ENCODE measurements at places on chromosomes 2 and 18.
A peak's percentile ranks its signal among the peaks of the same experiment; 100 is the strongest.

- no peak for DNase-seq
These were observed 54.5 kb downstream of the TSHZ1 start for GRCh38 chr18:75264926-75265597.

DNA sequence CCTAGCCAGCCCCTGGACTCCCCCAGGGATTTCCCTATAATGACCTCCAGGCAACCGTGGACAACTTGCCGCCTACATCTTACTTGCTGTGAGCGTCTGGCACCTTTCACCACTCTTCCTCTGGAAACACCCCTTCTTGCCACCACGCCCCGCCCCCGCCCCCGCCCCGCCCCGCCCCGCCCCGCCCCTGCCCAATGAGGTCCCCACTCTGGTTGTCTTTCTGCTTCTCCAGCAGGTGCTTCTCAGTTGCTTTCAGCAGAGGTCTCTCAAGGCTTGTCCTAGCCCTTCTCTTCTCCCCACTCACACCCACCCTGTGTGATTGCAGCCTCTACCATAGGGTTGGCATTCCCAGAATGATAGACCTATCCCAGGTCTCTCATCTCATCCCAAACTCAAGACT is 214.5 kb downstream of the EN1 start:
- DNase-seq = no peak

DNA sequence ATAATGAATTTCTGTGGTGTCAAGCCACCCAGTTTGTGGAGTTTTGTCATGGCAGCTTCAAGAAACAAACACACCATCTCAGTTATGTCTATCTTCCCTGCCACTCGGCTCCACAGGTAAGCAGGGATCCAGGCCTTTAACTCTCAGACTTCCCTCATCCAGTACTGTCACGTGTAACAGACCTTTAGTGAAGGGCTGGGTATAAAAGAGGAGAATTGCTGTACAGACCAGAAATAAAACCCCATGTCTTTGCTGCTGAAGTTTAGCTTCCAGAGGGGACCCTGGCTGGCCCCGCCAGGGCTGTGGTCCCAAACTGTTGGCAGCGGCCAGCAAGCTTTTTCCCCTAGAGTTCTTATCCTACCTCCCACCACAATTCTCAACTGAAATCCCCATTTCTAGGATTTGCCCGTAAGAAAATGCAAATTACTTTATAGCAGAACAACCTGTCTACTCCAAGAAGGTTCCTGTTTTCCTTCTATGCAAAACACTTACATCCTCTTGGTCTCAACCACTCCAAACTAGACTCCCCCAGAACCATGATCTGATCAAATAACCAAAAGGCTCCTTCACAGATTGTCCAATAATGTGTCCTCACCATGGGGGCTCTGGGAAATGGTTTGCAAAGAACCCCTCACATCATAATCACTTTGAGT is 438.0 kb upstream of the ID2 start:
- no peak for DNase-seq

- no peak for DNase-seq
These were observed 190.8 kb downstream of the SH3BP4 start for GRCh38 chr2:235142601-235143000.

GRCh38 chr2:237455764-237456163 is 31.3 kb upstream of the MLPH start:
- DNase-seq = no peak

GRCh38 chr2:234848578-234848977 is 103.2 kb upstream of the SH3BP4 start:
- DNase-seq = no peak

GRCh38 chr2:30716123-30716900 is 90.9 kb downstream of the CAPN13 start:
- no peak for DNase-seq

- DNase-seq = no peak
These were observed 10.8 kb downstream of the PROM2 start for GRCh38 chr2:95284886-95285541.

GRCh38 chr2:54969295-54969939 is 80.8 kb downstream of the RTN4 start:
- no peak for DNase-seq

DNA sequence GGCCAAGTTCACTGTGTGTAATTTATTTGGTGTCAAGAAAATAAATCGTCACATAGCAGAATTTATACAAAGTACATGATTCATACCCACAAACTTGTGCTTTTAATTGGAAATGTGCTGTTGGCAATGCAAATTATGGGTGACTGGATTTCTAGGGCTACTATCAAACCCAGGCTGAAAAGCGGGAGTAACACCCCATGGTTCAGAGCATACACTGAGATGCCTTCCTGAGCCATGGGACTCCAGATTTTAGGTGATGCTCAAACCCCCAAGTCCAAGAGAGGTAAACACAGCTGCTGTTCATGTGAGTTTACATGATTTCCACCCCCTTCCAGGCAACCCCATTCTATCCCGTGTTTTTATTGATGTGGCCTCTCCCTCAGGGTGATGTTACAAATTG is 565.9 kb upstream of the ID2 start:
- DNase-seq = no peak

DNA sequence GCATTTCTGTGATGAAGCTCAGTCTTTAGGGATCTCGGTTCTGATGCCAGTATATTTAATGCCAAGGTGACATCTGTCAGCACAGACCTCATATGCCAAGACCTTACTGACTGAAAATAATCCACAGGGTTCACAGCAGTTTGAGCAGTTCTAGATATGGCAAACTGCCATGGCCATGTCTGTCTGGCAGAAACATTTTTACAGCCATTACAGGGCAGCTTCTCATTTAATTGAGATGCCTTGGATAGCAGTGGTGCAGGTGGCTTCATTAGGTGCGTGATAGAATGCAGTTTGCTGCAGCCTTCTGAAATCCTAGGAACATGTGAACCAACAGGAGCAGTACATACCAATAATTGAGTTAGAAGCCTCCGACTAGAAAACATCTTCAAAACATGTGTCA is 510.6 kb downstream of the XIRP2 start:
- DNase-seq = no peak

DNA sequence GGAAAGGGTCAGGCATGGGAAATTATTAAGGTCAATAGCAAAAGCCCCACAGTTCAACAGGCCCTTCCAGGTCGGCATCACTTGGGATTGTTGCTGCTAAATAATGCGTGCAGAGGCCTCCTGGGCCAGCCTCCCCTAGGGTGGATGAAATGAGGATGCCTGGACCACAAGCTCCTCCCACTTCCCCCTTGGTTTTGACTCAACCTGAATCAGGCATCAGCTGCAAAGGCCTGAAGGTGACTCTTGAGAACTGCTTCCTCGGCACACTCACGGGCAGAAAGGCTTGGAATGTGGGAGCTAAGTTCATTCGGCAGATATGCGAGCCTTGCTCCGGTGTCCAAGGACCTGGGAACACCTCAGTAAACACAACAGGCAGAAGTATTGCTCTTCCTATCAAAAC is 69.3 kb downstream of the MBP start:
- peak; percentile 66 for DNase-seq

DNA sequence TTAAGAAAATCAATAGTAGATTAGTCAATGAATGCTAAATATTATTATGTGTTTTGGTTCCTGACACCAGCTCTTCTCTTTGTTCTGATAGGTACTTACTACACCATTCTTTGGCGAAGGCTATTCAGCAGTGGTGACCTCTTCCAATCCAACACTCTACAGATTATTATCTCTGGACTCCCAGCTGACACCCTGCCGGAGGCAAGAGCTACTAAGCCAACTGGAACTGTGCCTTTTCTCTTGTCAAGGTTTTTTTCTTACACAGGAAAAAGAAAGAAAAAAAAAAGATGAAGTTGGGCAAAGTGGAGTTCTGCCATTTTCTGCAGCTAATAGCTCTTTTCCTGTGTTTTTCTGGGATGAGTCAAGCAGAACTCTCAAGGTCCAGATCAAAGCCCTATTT is 11.7 kb downstream of the CDH7 start:
- no peak for DNase-seq

DNA sequence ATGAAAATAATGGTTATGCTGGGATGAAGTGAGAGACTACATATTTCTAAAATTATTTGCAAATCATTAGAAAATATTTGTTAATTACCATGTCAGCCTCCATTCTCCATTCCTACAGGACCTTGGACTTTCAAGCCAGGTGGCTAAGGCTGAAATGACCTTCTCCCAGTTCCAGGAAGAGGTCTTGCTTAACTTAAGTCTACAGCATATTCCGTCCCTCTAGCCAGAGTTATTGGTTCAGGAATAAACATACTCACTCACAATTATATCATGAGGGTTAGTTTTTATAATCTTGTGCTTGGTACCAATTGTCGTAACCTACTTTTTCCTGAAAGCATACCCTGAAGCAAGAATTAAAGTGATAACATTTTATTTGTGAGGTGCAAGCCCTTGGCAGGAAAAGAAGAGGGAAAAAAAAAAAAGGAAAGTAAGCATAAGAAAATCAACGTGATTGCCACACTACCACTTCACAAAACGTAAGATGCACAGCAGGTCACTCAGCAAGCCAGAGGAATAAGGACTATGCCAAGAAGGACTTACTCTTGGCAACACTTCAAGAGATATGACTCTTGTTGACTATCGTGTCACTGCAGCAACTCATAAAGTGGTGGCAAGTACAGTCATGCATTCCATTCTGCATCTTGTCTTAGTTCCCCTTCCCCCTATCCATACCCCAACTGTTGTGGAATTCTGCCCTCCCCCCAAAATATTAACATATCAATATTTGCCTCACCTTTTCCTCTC is 479.1 kb downstream of the MBD2 start:
- no peak for DNase-seq

DNA sequence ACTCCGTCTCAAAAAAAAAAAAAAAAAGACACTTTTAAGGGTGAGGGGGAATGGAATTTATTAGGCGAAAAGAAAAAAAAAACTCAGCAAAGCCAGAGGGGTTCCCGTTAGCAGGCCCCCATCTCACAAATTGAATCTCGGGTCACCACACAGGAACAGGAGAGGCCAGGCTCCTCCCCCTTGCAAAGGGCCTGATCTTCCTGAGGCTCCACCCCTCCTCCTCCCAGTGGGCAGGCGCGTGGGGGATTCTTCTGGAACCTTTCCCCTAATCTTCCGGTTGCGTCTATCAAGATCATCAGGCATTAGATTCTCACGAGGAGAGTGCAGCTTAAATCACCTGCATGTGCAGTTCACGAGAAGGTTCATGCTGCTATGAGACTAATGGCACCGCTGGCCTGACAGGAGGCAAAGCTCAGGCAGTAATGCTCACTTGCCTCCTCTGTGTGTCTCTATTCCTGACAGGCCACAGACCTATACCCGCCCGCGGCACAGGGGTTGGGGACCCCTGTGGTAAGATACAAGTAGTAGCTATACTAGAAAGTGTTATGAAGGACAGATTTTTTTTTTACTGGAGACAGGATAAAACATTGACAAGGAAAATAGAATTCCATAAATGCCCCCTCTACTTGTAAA is 45.8 kb downstream of the TAF4B start:
- DNase-seq = no peak

DNA sequence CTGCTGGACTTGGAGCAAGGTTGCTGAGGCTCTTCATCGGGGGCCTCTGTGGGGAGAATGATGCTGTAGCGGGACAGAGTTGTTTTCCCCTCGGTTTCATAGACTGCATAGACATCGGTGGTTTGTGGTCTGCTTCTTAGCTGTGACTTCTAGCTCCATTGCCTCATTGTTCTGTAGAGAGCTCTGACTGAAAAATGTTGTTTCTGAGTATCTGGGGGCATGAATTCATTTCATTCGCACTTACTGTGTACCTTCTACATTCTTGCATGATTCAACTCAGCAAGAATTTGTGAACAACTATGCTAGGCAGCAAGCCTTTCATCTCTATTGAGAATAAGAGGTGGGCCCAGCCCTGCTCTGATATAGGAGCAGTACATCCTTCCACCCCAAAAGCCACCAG is 406.8 kb downstream of the NBAS start:
- no peak for DNase-seq

GRCh38 chr2:39492095-39492590 is 55.1 kb upstream of the MAP4K3 start:
- DNase-seq = no peak

- DNase-seq = no peak
These were observed 160.1 kb downstream of the HAUS1 start for GRCh38 chr18:46264255-46264654.

DNA sequence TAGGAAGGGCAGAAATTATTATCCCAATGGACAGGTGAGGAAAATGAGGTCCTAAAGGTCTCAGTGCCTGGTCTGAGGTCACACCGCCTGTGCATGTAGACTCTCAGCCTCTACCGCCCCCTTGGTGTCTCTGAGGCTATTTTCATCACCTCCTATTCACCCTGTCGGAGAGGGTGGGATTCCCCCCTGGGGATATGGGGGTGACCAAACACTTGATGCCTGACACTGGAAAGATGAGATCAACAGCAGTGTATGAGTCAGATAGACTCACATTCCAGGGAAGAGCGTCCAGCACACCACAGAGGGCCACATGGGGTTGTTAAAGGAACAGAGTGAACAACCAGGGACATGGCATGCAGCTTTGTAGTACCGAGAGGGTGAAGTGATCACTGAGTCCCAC is 199.7 kb downstream of the SMAD2 start:
- DNase-seq = no peak

DNA sequence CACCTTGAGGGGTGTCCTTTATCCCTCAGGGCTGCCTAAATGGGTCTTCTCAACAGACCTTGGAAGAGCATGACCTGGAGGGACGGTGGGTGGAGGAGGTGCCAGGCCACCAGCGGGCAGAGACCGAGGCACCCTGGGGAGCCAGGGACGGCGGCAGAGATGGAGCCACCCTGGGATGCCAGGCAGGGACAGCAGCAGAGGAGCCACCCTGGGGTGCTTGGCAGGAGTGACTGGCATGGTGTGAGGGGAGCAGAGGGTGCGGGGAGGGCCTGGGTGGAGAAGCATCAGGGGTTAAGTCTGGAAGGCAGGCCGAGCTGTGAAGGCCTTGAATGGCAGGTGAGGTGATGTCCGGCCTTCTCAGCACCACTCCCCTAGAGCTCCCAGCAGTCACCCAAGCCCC is 56.1 kb downstream of the CIB4 start:
- DNase-seq = no peak

- DNase-seq = no peak
These were observed 44.4 kb upstream of the SETBP1 start for GRCh38 chr18:44636241-44636640.

DNA sequence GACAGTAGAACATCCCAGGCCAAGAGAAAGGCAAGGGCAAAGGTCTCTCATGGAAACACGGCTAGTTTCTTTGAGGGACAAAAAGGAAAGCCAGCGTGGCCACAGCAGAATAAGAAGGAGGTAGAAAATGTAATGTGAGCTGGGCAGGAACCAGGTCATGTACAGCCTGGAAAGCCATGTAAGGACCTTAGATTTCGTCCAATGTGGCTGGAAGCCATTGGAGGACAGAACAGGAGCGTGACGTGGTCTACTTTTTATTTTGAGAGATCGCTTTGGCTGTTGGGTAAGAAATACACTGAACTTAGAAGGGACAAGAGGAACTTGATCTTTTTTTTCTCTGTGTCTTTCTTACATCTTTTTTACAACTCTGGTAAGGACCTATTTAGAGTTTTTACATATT is 57.8 kb upstream of the ANKRD44 start:
- DNase-seq = no peak
